Lung (tissue), 17 donors: ENCODE measurements at places on chromosomes 3 and 15. TPM values are rescaled to one million over a fixed set of nuclear protein-coding genes. Genes with fewer than 3 reads are reported as not detected.

ADGRG7 gene
- polyA plus RNA-seq = not detected

BNIP2 gene
- 33.6 TPM for polyA plus RNA-seq

FRMD4B gene
- polyA plus RNA-seq = 16.6 TPM

CILP gene
- 0.30 TPM for polyA plus RNA-seq

TGM5 gene
- not detected for polyA plus RNA-seq

TAMM41 gene
- polyA plus RNA-seq = 9.4 TPM

IFT122 gene
- polyA plus RNA-seq = 11.0 TPM

IL16 gene
- 21.1 TPM for polyA plus RNA-seq

TNFAIP8L3 gene
- polyA plus RNA-seq = 20.5 TPM

GOLGA8B gene
- 5.9 TPM for polyA plus RNA-seq
